ENCODE measurements at places on chromosomes 11 and 22.

DNA sequence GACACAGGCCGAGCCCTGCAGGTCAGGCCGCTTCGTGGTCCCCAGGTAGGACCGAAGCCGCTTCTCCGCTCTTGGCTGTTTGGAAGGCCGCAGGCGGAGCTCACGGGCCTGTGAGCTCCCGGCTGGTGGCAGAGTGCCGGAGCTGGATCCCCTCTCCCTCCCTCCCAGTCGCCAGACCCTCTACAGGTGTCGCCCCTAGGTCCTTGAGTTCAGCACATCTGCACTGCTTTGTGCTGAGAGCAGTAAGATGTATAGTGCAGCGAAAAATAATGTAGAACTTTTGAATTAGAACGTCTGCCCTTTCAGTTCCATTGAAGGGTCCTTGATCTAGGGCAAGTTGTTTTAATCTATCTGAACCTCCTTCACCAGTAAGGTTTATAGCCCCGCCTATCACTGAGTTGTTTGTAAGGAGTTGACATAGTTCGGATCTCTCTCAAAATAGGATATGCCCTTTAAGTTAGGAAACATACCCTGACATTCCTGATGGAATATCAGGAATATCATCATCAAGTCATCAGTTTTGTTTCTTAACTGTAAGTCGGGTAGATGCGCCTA lies 419 bp downstream of the ANKRD49 start:
- DNase-seq: no peak

GRCh38 chr11:69700278-69701140 lies 3.3 kb downstream of the FGF19 start:
- DNase-seq: peak; percentile 49

- peak; percentile 6 for DNase-seq
Observed at GRCh38 chr11:85694385-85694980, 8.5 kb upstream of the CCDC89 start.

- no peak for DNase-seq
Observed at GRCh38 chr11:118592616-118593367, 14.6 kb upstream of the PHLDB1 start.

GRCh38 chr11:103086461-103086860 lies 5.5 kb downstream of the DCUN1D5 start:
- no peak for DNase-seq

DNA sequence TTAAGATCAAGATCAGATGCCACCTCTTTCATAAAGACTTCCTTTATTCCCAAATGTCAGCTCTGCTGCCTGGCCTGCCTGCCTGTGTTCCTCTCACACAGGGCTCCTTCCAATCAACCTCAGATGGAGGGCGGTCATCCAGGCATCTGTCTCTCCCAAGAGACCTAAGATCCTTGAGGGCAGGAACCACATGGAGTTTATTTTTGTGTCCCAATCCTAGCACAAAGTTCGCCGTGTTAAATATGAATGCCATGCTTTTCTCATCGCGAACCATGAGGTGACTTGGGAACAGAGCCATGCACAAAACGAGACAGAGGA lies 72.7 kb upstream of the ARFGAP3 start:
- no peak for DNase-seq

DNA sequence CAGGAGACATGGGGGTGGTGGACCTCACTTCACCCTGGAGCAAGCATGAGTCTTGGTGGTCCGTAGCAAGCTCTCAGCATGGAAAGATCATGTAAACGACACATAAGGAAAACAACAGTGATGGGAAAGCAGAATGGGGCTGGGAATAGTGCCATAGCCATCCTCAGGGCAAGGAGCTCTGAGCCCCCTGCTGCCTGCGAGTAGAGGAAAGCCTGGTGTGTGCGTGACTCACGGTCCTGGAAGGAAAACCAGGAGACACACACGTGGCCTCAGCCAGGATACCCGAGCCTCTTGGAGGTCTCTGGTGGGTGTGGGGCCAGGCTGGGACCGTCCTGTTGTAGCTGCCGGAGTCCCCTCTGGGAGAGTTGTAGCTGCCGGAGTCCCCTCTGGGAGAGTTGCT lies 12.4 kb downstream of the SHANK3 start:
- DNase-seq: no peak

DNA sequence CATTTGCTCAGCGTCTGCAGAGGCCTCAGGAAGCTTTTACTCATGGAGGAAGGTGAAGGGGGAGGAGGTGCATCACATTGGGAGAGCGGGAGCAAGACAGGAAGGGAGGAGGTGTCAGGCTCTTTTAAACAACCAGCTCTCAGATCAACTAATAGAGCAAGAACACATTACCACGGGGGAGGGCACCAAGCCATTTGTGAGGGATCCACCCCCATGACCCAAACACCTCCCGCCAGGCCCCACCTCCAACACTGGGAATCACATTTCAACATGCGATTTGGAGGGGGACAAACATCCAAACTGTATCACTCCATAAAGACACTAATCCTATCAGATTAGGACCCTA lies 18.9 kb upstream of the THY1 start:
- no peak for DNase-seq

DNA sequence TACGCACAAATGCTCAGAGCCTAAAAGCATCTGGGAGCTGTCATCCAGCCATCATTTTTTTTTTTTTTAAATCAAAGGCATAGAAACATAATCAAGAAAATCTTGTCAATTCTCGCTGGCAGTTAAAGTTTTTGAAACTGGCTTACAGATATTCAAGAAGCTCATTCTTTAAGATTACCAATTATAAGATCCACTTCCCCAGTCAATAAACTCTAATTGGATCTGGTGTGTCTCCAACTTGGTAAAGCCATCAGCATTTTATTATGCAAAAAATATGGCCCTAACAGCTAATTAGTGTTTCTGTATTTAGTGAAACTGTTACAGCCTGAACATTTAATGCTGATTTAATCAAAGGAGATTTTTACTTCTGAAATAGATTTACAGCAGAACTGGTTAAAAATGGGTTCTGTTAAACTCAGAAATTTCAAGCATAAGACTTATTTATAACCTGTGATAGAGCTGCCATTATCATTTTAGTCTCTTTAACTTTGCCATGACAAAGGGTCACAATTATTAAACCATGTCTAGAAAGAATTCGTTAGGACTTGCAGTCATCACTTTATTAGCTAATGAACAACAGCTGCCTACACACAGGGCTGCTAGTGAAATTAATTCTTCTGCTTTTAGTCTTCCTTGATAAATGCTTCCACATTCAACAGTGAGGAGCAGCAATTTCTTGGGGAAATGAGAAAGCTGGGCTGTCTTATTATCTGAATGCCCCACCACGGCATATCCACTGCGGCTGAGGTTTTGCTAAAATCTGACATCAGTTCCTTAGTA lies 176.4 kb upstream of the PITPNB start:
- DNase-seq: no peak

- DNase-seq: no peak
Observed at GRCh38 chr11:24437123-24437522, 59.7 kb upstream of the LUZP2 start.
